ENCODE measurements at places on chromosomes 13 and 19.

GRCh38 chr19:50932018-50932689, 20.7 kb downstream of the KLK5 start:
- no peak for DNase-seq

- no peak for DNase-seq
Observed at GRCh38 chr19:6402837-6403608, 10.1 kb upstream of the GTF2F1 start.

- DNase-seq: no peak
Observed at GRCh38 chr19:33514885-33515551, 6.6 kb downstream of the PEPD start.

DNA sequence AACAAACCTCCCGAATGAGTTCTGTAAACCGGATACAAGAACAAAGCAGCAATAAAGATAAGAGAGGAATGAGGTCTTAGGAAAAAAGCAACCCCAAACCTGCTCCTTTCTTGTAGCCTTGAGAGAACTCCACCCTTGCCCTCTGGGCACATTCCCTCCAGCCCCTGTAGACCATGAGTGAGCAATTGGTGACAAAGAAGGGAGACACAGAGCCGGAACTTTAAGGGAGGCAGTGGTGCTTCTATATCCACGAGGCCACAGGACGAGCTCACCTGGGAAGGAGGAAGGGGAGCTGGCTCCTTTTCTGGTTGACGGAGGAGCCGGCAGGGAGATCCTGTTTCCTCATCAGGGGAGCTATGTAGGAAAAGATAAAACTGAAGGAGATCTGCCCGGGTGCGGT, 13.0 kb downstream of the BRME1 start:
- DNase-seq: no peak

GRCh38 chr19:47444388-47444821, 25.1 kb upstream of the MEIS3 start:
- DNase-seq: no peak

Measured in omental fat pad (tissue), 4 donors.